ENCODE measurements at places on chromosomes 3 and 15.

GRCh38 chr3:128152419-128153155, 694 bp upstream of the EEFSEC start:
- no peak for DNase-seq

DNA sequence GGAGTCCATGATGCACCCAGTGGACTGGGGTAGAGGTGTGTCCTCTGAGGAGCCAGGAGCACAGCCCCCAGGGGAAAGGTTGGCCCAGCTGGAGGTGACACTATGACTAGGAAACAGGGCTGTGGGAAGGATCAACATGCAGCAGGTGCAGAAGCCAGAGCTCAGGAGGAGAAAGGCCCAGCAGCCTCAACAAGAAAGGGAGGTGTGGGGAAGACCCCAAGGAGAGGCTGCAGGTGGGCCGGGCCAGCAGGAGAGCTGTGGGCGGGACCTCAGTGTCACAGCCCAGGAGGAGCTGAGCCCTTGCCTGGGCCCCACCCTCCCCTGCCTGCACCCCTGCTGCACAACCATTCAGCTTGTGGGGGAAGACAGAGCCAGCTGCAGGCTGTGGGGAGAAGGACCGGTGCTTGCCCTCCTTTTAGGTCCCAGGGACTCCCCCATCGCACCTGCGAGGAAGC, 18.4 kb upstream of the KLF13 start:
- DNase-seq = no peak

- DNase-seq = no peak
Measured at GRCh38 chr3:156577736-156578135, 22.8 kb upstream of the SSR3 start.

GRCh38 chr3:119891944-119892721, 110.2 kb downstream of the NR1I2 start:
- DNase-seq = peak; percentile 38

DNA sequence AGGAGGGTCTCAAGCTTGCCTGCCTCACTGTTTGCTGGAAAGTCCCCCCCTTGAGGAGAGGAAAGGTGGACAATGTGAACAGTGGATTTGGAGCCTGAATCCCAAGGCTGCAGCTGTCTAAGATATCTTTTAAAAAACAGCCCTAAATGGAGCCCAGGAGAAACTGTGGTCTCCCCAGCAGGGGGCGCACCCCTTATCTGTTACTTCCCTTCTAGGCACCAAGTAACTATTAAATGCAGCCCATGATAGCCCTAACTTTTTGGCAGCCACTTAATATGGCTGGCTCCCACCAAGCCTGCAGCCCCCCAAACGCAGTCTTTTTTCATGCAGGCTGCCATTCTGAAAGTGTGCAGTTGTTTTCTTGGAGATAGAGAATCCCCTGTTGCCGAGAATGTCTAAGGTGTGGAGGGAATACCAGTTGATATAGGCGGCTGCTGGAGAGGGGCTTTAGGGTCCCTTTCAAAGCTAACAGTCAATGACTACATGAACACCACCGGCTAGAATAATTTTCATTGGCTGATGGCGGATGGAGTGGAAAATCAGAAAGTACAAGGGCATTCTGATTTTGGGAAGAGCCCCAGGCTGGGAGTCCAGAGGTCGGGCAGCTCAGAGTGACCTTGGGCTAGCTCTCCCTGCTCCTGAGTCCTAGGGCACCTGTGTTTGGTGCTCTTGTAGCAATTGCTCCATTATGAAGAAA, 1.3 kb downstream of the RHCG start:
- DNase-seq = no peak

GRCh38 chr3:58216496-58217195, 5.9 kb upstream of the DNASE1L3 start:
- DNase-seq = no peak

GRCh38 chr3:43723121-43723734, 32.5 kb downstream of the ABHD5 start:
- DNase-seq = no peak

DNA sequence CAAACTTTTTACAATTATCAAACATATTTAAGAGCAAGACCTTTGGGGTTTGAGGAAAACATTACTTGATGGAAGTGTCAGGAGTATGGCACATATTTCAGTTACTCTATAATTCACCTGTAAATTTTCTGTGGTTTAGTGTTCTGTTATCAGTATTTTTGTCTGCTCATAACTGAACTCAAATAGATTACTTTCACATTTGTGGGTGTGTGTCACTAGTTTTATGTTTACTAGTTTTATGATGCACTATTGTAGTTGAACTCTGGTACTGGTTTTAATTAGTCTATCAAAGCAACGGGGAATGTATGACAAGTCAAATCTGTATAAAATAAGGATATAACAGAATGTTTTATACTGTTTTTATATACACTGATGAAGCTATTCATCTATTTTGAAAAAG, 27.2 kb downstream of the OXSM start:
- DNase-seq = no peak

All from AG04450 (cell line).